ENCODE measurements at places on chromosomes 7 and 10. TPM values are rescaled to one million over a fixed set of nuclear protein-coding genes. Genes with fewer than 3 reads are reported as not detected.

DNA sequence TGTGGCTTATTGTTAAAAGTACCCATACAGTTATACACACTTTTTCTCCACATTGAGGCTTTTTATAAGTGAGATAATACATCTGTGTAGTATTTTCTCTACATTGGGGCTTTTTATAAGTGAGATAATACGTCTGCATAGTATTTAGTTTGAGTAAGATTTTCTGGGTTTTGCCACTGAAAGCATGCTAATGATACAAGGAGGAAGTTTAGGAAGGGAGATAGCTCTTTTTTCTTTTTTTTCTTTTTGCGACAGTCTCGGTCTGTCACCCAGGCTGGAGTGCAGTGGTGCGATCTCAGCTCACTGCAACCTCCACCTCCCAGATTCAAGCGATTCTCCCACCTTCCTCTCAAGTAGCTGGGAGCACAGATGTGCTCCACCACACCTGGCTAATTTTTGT lies 13.3 kb downstream of the FAM107B start:
- no peak for DNase-seq

GRCh38 chr10:60456053-60456452 lies 66.4 kb upstream of the ANK3 start:
- DNase-seq, result no peak

GRCh38 chr7:45592230-45592991 lies 18.2 kb downstream of the ADCY1 start:
- DNase-seq, result no peak

DNA sequence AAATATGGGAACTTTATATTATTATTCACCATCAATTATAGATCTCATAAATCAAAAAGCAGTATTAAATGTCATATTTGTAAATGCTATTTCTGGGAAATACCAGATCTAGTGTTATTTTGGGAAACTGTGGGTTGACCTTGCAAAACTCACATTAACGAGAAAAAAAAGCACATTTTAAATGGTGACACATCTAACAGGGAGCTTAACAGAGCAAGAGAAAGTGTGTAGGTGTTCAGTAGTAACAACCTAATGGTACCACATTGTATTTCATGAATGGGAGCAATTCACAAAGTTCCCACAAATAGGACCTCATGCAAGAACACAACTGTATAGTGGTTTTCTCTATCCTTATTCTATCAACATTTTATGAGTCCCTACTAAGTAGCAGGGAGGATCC lies 26.2 kb upstream of the HDAC9 start:
- no peak for DNase-seq

GRCh38 chr10:17161775-17162174 lies 32.2 kb upstream of the CUBN start:
- no peak for DNase-seq

DNA sequence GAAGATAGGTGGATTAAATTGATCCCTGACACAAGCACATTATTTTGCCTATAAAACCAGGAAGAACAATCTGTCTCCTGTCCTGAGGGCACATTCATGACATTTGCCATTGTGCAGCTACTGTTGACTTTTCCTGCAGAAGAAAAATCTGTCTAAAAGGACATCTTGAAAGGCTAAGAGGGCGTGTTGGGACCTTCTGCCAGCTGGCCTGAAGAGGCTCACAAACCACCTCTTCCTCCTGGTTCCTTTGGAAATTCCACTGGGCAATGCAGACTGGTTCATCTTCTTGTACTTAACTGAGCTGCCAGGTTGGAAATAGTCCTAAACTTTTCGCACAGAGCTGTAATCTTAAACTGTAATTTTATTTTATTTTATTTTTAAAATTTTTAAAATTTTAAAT lies 35.7 kb upstream of the PIP start:
- DNase-seq, result no peak

- DNase-seq, result no peak
Measured at GRCh38 chr7:107100824-107101223, 56.3 kb downstream of the PRKAR2B start.

The MMD2 gene
- not detected for total RNA-seq

The UPK3BL1 gene
- total RNA-seq, result 23.0 TPM
